Inflammatory macrophage treated with lipopolysaccharide for 4 hours (primary cell): ENCODE measurements at places on chromosomes 7 and 10.

- DNase-seq, result no peak
Measured at GRCh38 chr7:151687523-151688235, 168.0 kb upstream of the RHEB start.

- no peak for DNase-seq
Measured at GRCh38 chr10:121453160-121453559, 145.1 kb downstream of the FGFR2 start.

DNA sequence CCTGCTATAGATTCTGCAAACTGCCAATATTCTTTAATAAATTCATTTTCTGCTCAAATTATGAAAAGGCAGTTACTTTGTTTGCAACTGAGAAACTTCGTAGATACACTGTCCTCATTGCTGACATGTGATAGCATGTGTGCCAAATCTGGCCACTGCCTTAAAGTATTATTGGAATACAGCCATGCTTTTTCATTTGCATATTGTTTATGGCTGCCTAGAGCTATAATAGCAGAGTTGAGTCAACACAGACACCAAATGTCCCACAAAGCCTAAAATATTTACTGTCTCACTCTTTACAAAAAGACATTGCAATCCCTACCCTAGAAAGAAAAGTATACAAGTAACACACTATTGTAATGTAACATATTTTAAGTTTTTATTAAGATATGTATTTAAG lies 647.4 kb downstream of the XPNPEP1 start:
- DNase-seq, result no peak

GRCh38 chr10:132283604-132284382 lies 24.0 kb downstream of the STK32C start:
- DNase-seq, result no peak

GRCh38 chr7:106377847-106378361 lies 93.1 kb upstream of the NAMPT start:
- DNase-seq, result no peak

- DNase-seq, result no peak
Measured at GRCh38 chr10:52334595-52334994, 20.5 kb downstream of the DKK1 start.

- no peak for DNase-seq
Measured at GRCh38 chr10:122514045-122514840, 46.3 kb upstream of the DMBT1 start.
